ENCODE measurements at places on chromosomes 4 and X.
A peak's percentile ranks its signal among the peaks of the same experiment; 100 is the strongest.

DNA sequence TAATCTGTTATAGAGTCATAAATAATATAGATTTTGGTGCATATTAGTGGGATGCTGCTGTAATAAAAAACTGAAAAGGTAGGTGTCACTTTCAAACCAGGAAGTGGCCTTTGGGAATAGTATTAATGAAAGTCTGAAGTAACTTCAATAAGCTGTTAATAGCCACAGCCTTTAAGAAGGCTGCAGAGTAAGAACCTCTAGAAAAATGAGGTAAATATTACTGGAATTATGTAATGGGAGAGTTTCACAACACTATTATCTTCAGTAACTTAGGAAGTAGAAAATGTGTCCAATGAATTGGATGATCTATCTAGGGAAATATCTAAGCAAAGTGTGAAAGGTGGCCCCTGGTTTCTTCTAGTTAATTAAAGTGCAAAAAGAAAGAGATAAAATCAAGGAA, 104.7 kb downstream of the NCAPG start:
- DNase-seq = no peak

GRCh38 chr4:137082061-137082460, 450.2 kb downstream of the PCDH18 start:
- no peak for DNase-seq

DNA sequence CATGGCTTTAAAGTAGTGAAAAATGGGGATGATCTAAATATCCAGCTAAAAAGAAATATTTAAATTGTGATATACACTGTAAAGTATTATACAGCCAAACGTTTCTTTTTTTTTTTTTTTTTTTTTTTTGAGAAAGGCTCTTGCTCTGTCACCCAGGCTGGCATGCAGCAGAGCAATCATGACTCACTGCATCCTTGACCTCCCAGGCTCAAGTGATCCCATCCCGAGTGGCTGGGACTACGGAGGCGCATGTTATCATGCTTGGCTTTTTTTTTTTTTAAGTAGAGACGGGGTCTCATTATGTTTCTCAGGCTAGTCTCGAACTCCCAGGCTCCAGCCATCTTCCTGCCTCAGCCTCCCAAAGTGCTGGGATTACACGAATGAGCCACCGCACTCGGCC, 17.1 kb downstream of the SMIM14 start:
- no peak for DNase-seq

- DNase-seq = no peak
Measured at GRCh38 chr4:89549907-89550306, 242.3 kb upstream of the GPRIN3 start.

DNA sequence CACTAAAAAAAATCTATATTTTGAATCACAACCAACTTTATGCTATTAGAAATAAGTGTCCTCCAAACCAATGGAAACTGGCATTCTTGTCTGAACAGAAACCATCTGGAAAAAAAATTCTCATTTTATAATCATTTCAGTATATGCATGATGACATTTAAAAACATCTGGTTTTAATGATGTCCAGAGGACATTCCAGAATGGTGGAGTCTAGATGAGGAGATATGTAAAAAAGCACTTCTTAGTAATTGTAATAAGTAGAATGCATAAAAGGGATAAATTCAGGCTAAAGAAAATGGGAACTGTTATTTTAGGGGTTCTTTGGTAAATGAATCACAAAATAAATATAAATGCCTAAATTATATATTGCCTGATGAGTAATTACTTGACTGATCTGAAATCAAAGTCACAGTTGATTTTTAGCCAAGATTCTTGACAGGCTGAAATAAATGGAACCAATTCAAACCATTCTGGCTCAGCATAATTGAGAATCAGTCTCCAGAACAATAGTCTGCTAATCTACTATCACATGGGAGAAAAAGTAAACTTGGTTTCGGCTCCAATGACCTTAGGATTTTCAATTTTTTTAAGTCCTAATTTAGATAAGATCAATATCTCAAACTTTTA, 636.6 kb downstream of the FAT4 start:
- no peak for DNase-seq

GRCh38 chr4:2364654-2365053, 53.8 kb downstream of the ZFYVE28 start:
- peak; percentile 41 for DNase-seq

GRCh38 chr4:109690690-109691410, 12.4 kb downstream of the CASP6 start:
- DNase-seq = no peak

GRCh38 chrX:106170318-106170717, 2.2 kb downstream of the PWWP3B start:
- no peak for DNase-seq

DNA sequence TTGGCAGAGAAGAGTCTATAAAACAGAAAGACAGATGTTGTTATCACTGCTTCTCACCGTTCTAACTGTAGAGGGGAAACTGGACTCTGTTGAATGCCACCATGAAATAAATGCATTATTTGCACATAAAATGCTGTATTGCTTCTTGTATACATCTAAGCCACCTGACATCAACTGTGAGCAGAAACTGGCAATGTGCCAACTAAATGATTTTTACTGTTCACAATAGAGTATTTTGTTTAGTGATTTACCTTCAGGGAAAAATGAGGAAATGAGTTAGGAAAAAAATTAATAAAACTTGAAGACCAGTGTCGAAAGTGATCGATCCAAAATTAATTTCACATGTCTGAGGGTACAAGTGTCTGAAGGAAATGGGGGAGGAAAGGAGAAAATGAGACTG, 65.9 kb upstream of the TNIP3 start:
- no peak for DNase-seq

GRCh38 chr4:4308800-4309441, 18.9 kb downstream of the ZBTB49 start:
- no peak for DNase-seq

GRCh38 chrX:80290834-80291233, 129.4 kb upstream of the TENT5D start:
- DNase-seq = no peak

GRCh38 chrX:120260369-120260768, 9.8 kb downstream of the ZBTB33 start:
- no peak for DNase-seq

DNA sequence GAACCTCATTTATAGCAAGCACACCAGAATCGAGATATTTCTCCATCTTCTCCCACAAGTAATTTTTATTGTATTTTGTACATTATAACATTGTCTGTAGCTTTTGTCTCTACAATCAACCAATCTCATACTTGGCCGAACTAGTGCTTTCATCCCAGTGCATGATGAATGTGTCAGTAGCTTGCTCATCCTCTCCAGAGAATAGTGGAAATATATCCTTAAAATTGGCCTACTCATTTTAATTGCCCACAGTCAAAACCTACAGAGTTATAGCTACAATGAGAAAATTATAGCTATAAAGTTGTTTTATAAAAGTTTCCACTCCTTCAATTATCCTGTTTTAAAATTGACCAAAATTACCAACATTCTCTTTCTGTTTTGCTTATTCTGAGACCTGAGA, 103.8 kb downstream of the MAPK10 start:
- no peak for DNase-seq

DNA sequence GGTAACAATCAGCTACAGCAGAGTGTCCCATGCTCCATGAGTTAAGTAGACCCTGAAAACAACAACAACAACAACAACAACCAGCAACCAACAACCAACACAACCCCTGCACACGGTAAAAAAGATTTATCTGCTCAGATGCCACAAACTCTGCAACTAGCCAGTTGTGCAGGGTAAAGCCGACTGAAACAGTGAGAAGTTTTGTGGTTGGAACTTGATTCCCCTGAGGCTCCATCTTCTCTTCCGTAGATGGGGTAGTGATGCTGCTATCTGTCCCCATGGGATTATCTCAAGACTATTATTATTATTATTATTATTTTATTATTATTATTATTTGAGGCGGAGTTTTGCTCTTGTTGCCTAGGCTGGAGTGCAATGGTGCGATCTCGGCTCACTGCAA, 50.6 kb upstream of the RAPGEF2 start:
- no peak for DNase-seq

DNA sequence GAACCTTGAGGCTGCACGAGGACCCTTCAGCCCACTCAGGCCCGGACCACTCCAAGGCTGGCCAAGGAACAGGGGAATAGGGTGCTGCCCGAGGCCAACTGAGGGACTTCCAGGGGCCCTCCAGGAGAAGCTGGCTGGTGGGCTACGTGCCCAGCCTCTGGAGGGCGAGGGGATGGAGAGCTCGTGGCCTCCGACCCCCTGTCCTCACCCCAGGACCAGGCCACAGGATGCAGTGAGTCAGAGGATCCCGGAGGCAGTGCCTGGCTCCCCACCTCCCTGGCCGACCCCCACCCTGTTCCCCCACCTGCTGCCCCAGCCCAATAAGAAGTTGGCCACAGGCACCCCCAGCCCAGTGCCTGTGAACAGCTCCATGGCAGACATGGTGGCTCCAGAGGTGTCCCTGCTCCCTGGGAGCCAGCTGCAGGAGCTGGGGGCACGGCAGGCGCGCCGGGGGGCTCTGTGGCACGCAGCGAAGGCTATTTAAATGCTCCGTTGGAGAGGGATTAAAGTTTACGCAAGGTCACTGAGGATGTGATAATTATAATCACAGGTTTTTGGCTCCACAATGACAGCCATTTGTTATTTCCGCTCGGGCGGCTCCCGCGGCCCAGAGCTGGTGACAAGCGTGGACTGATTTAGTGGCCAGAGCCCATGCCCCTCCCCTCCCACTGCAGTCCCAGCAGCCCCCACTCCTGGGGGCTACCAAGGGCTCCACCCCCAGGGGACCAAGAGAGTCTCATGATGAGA, 95.7 kb upstream of the NKX1-1 start:
- peak; percentile 0 for DNase-seq

- DNase-seq = no peak
Measured at GRCh38 chr4:2534904-2535375, 1.5 kb upstream of the FAM193A start.

DNA sequence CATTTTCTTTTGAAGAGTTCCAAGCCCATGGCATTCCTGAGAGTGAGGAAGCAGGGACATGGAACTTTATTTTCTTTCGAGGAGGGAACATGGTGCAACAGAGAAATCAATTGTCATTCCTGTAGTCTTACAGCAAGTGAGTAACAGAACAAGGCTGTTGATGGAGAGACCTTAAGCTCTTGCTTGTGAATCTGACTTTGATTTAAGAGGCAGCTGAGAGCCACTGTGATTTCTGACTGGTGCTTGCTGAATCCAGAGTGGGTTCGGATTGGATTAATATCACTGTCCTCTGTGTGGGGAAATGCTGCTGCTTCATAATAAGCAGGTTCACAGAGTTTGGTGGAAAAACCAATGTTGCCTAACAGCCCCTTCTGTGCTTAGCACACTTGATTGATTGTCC, 4.7 kb upstream of the ATP1B4 start:
- DNase-seq = no peak

DNA sequence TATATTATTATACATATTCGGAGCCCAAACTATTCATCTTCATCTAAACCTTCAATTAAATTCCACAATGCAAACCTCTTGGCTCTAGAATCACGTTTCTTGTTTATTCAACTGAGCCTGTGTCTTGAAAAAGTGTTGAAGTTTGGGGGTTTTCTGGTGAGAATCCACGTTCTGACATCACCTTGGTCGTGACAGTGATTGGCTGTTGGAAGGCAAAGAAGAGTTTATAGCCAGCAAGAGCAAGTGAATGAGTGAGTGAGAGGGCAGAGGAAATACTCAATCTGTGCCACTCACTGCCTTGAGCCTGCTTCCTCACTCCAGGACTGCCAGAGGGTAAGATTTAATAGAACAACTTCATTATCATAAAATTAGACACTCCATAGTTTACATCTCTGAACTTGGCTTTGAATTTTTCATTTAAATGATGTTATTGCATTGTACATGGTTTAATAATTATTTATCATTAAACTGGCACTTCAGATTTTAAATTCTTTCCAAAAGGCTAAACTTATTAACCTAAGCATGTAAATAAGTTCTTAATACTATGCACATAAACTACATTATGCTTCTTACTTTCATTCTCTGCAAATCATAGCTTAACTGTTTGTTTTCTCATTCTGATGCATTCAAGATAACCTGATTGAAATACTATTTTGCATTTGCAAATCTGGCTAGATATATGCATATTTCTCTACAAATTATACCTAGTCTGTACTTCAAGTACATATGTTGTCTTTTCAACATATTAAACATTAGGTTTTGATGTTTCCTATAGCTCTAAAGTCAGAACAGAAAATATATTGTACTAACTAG, at the start of gene IBSP:
TSS of gene IBSP (plus strand) at position 254 of the 813 bp plus-strand sequence. CDS start 2,808 bp downstream, outside the sequence.
- DNase-seq = no peak

GRCh38 chrX:128460835-128461234, 408.6 kb upstream of the ACTRT1 start:
- DNase-seq = no peak

DNA sequence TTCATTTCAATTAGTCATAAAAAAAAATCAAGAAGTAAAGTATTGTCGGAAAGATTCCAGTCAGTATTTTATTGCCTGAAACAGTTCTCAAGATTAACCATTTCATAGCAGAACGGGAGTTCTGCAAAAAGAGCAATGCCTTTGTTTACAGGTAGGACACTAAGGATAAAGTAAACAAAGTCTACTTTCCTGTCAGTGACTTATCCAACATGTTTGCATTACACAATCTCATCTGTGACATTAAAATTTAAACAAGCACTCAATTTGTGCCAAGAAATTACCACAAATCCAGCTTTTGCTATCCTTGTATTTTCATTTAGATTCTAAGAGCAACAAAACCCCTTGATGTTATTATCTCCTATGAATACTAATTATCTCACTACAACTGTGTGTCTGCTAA, 306.5 kb upstream of the LDB2 start:
- no peak for DNase-seq

DNA sequence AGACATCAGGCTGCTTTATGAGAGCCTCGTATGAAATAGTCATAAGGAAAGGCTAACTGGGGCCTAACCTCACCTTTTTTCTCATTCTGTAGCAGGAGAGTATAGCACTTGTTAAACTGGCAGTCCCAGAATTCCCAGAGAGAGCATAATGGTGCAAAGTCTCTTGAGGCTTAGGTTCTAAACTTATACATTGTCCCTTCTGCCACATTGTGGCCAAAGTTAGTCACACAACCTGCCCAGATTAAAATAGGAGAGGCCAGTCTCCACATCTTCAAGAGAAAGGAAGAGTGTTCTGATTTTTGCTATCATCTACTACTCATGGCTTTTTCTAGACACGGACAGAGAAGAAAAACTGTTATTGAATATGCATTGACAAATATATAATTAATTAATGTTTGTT, 1588.9 kb upstream of the PCDH7 start:
- DNase-seq = no peak

- no peak for DNase-seq
Measured at GRCh38 chrX:1528884-1529203, 8.1 kb downstream of the P2RY8 start.

- no peak for DNase-seq
Measured at GRCh38 chr4:157012296-157012695, 40.7 kb upstream of the PDGFC start.

DNA sequence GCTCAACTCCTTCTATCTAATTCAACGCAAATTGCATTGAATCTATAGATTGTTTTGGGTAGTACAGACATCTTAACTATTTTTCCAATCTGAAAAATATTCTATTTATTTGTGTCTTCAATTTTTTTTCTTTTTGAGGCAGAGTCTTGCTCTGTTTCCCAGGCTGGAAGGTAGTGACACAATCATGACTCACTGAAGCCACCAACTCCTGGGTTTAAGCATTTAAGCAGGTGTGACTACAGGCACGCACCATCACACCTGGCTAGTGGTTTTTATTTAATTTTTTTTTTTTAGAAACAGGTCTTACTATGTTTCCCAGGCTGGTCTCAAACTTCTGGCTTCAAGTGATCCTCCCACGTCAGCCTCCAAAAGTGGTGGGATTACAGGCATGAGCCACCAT, 98.3 kb downstream of the GK start:
- DNase-seq = no peak

GRCh38 chrX:153871451-153871850, 14.5 kb downstream of the L1CAM start:
- no peak for DNase-seq

- no peak for DNase-seq
Measured at GRCh38 chrX:24241822-24242648, 71.8 kb downstream of the SUPT20HL2 start.

All from activated T-helper 1 cell treated with anti-CD3 and anti-CD28 coated beads, Interleukin-2, amount 50 U/mL, for 16 hours (primary cell).